ENCODE measurements at places on chromosomes 4 and X. TPM values are rescaled to one million over a fixed set of nuclear protein-coding genes. Genes with fewer than 3 reads are reported as not detected.

Gene HSD17B13
- 0.11 TPM for polyA plus RNA-seq

Gene GLUD2
- 0.72 TPM for polyA plus RNA-seq

Gene DGKK
- polyA plus RNA-seq = not detected

Gene HAUS3
- 6.8 TPM for polyA plus RNA-seq

Gene CLGN
- polyA plus RNA-seq = 29.0 TPM

Gene FOXP3
- not detected for polyA plus RNA-seq

Gene EXOC1L
- not detected for polyA plus RNA-seq

Gene PFKFB1
- polyA plus RNA-seq = 0.19 TPM

Gene FGG
- not detected for polyA plus RNA-seq

Gene CTAG1B
- not detected for polyA plus RNA-seq

Gene SHISA3
- polyA plus RNA-seq = 7.2 TPM

All from heart left ventricle (tissue), 16 donors.